ENCODE measurements at places on chromosomes 16 and 17.
A peak's percentile ranks its signal among the peaks of the same experiment; 100 is the strongest.

DNA sequence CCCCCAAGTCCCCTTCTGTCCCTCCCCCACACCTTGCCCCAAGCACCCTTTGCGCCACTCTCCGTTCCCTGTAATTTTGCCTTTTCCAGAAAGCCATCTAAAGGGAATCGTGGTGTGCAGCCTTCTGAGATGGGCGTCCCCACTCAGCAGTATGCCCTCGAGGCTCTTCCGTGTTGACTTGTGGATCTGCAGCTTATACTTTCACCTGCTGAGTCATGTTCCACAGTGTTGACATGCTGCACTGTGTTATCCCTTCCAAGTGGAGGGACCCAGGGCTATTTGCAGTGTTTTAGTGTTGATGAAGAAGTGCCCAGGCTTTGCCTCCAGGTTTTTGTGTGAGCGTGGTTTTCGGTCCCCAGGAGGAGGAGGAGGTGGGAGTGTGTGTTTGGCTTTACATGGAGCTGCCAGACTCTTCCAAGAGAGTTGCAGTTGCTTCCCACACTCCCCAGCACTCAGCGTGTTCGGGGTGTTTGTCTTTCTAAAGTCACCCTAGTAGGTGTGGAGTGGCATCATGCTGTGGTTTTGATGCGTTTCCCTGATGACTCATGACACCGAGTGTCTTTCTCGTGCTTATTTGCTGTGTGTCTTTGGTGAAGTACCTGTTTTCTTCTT, 32.1 kb upstream of the JPT2 start:
- DNase-seq: no peak

GRCh38 chr16:53559270-53559951, 56.4 kb upstream of the AKTIP start:
- no peak for DNase-seq

DNA sequence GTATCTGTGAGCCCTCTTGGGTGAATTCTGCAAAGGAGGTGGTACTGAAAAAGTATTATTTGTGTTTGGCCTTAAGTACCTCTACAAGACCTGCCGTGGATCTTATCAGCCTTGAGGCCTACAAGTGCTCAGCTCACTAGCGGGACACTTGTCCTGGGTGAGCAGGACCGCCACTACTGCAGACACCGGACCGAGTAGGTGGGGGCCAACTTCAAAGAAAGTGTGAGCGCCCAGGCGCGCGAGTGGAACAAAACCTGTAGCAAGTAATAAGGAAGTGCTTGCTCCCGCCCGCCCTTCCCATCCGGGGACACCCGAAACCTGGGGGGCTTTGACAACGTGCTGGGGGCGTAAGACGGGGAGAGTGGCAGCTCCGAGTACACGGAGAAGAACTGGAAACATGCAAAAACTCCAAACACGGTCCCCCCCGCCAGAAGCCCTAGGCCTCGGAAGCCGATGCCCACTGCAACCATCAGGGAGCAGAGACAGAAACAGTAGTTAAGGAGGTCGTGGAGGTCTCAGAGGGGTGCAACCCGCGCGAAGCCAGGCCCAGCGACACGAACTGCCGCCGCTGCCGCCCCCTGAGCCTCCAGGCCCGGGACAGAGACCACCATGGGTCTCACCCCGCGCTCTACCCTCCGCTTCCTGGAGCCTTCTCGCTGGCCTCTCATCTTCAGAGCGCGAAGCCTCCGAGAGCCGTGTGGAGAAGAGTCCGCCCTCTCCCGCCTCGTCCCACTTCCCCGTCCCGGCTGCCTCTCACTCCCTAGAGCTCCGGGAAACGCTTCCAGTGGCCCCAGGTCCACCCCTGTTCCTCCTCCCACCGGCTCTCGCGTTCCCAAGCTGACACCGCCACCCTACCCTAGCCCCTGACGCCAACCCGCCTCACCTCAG, 537 bp downstream of the CNOT1 start:
- DNase-seq: peak; percentile 90

GRCh38 chr16:7013990-7014389, 318.7 kb upstream of the RBFOX1 start:
- no peak for DNase-seq

DNA sequence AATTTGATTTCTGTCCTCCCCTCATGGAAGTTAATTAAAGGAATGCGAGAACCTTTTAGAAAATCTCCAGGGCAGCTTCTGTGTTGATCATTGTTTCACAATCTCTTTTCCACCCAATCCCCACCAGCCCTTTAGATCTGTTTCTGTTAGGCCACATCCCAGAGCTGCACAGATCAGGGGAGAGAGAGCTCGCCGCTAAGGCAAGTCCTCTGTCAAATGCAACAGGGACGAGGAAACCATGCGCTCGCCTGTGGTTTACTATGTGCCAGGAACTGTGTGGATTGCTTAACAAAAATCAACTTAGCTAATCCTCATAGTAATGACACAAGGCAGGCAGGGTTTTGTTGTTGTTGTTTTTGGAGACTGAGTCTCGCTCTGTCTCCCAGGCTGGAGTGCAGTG, 115.4 kb downstream of the SALL1 start:
- DNase-seq: no peak

DNA sequence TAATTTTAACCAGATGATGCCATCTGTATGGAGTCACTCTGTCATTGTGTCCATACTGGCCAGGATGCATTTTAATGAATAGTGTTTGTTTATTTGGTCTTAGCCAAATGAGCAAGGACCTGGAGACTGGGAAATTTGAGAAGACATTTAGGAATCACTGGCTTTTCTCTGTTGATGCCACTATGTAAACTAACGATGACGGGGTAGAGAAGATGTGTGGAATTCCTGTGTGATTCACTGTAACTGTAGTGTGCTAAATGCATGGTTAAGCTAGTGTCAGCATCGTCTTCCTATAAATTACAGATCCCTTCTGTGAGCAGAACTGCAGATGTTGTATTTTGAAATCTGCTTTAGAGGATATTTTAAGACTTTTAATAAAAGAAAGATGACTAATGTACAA, 66.6 kb downstream of the NOS2 start:
- no peak for DNase-seq

DNA sequence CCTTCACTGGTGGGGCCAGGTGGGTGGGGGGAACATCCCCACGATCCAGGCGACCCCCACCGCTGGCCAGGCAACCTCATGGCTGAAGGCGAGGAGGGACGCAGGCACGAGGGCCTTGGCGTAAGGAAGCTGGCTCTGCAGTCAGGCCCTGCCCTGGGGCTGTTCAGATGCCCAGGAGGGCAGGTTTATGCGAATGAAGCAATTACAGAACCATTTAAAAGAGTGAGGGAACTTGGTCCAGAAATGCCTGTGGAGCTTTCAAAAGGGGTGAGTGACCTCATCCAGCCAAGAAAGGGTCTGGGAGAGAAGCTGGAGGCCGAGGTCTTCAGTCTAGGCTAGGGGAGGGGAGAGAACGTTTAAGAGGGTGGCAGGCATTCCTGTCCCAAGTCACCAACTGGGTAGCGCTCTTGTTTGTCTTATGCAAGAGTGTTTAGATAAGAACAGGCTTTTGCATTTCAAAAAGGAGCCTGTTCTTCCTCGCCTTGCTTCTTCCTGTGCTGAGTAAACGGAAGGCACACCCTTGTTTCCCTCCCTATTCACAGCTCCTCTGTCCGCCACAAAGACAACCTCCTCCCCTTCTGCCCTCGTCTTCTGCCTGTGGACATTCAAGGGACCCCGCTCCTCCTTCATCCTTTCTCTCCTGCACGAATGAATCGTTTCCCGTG, 183.5 kb upstream of the SDK2 start:
- DNase-seq: peak; percentile 51

GRCh38 chr17:38598536-38598935, 7.2 kb downstream of the SRCIN1 start:
- DNase-seq: no peak

- no peak for DNase-seq
Measured at GRCh38 chr16:57000271-57001025, 11.1 kb downstream of the NLRC5 start.

GRCh38 chr16:68298907-68299561, 11.7 kb downstream of the SLC7A6OS start:
- no peak for DNase-seq

DNA sequence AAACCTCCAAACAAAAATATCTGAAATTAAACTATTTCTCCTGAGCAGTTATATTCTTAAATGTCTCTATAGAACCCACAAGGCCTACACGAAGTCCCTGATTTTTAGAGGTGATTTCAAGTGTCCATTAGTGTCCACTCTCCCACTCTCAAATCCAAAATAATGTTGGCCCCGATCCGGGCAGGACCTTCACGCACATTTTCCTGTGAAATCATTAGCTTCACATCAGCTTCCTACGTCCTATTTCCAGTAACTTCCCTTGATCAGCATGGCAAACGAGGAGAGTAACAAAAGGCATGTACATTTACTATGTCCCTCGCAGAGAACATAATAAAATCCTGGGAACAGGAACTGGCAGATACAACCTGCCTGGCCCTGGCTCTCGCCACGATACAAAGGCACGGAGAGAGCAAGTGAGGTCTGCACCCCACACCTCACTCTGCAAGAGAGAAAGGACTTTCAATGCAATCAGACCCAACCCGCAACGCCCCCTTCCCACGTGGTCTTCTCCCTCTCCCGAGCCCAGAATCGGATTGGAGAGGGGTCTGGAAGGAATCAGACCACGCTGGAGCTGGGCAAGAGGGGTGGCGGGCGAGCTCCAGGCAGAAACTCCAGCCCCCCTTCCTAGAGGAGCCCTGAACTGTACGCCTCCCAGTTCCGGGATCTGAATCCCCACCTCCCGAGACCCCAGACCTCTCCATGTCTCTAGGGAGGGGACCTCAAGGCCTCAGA, 17.5 kb upstream of the C17orf78 start:
- DNase-seq: no peak

DNA sequence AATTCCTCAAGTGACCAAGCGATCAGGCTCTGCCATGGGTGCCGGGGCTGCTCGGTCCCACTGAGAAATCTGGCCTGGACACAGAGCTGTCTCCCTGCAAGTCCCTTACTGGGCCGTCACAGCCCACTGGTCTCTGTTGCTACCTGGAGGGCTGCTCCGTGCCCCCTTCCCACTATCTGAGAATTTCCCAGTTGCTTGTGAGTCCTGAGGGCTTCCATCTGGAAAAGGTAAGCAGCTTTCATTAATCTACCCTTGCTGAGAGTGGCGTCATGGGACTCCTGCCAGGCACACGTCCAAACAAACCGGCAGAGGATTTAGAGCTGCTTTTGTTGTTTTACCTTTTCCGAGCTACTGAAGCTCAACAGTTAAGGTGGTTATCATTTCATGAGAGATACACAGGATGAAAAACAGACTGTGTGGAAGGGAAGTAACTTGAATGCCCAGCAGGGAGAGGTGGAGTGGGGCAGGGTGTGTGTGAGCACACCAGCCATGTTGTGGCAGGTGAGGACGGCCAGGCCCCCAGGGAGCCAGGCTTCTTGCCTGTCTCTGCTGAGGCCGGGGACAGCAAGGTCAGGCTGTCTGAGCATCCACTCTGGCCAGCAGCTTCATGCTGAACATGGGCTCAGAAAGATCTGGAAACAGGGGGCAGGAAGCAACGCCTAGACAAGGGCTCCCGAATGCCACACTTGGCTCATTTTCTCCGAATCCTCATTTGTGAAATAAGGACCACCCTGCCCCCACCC, 50.6 kb downstream of the GTF3C1 start:
- no peak for DNase-seq

- DNase-seq: no peak
Measured at GRCh38 chr17:68800751-68801150, 154.4 kb downstream of the ABCA8 start.

GRCh38 chr17:41308251-41308917, 725 bp downstream of the KRTAP16-1 start:
- DNase-seq: no peak

GRCh38 chr17:29838961-29839360, 91.1 kb downstream of the SSH2 start:
- DNase-seq: no peak

DNA sequence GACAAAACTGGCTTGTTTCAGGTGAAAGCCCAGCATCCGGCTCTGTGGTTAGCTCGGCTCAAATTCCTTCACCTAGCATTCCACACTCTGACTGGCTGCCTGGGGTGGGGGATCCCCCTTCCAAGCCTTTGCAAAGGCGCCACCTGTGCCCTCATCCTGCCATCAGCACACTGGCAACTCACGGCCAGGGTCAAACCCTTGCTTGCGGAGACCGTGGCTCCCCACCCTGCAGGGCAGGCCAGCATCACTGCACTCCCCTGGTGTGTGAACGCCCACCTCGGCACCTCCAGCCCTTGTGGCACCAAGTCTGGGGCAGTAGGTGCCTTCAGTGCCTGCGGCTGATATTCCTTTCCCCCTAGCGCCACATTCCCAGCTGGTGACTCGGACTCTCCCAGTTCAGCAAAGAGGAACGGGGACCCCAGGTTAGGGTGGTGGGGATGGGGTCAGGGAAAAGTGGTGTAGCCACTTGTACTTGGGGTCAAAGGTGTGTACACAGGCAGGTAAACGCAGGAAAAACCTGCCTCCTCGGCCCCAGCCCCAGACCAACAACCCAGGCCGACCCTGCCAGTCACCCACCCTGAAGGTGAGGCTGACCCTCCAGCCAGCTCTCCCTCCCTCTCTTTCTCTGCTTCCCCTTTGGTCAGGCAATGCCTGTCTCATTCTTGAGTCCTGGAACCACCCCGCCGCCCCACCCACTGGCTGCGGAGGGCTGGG, 1.1 kb downstream of the FLII start:
- no peak for DNase-seq

GRCh38 chr16:57390636-57391295, 13.8 kb upstream of the CCL17 start:
- DNase-seq: no peak

- DNase-seq: no peak
Measured at GRCh38 chr17:79796444-79796762, 474 bp downstream of the CBX8 start.

GRCh38 chr17:81365148-81365600, 30.1 kb upstream of the BAHCC1 start:
- no peak for DNase-seq

GRCh38 chr17:27805520-27806146, 5.3 kb upstream of the NOS2 start:
- DNase-seq: no peak

GRCh38 chr17:42783062-42783790, 2.8 kb downstream of the WNK4 start:
- no peak for DNase-seq

DNA sequence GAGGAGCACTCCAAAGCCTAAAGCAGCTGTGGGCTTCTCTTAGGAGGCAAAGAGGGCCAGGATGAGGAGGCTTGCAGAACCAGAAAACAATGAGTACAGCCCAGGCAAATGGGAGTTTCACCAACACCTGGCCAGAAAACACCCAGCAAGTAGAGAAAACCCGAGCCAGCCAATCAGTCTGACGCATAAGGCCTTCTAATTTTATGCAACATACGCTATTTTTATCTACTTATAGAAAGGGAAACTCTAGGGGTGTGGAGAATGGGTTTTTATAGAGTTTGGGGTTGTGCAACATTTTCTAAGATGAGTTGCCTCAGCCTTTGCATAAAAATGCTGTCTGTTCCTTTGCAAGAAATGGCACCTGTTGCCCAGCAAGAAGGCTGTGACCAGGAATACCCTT, 529.0 kb upstream of the CDH5 start:
- DNase-seq: no peak

Measured in chondrocyte (in vitro differentiated cells).